Fibroblast of pulmonary artery (primary cell): ENCODE measurements at places on chromosomes 4 and X.
A peak's percentile ranks its signal among the peaks of the same experiment; 100 is the strongest.

- DNase-seq = no peak
Observed at GRCh38 chrX:47629419-47630200, at the start of gene CFP. CFP (minus strand) TSS chrX:47629930; CDS start chrX:47629844, 86 bp downstream.

DNA sequence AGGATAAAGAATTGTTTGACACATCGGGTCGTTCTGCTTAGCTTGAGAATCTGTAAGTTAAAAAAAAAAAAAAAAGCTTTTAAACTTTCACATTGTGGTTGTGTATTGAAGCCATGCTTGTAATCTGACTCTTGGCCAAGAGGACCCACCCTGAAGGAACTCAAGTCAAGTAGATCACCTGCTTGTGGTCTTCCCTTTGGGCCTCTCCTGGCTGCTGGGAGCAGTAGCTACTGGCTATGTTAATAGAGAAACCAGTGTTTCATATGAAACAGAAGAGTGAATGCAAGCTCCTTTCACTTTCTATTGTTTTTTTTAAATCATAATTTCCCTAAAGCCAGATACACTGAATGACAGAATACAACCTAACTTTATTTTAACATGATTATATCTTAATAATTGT lies 402.4 kb upstream of the NDST4 start:
- DNase-seq = no peak

DNA sequence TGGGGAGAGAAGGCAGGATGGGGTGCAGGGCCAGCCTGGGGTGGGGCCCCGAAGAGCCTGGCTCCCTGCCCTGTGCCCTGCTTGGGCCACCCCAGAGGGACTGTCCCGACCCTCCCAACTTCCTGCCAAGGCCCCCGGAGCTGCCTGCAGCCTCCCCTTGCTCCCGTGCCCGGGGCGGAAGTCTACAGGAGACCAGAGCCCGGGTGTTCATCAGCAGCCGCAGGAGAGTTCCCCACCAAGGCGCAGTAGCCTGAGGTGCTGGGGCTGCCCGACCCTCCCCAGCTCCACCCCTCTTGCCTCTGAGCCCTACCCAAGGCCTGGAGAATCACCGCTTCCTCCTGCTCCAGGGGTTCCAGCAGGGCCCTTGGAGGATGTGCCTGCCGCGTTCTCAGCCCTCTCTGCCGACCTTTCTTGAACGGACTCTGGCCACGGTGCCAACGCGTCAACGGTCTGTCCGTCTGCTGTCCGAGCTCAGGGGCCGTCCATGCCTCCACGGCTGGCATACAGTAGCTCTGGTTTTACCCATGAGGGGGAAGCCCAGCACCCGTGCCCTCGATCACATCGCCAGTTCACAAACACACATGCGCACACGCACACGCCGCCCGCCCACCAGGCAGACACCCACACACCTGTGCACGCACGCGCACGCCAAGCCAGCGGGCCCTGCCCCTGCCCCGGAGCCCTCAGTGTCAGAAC lies 36.0 kb upstream of the SPON2 start:
- DNase-seq = peak; percentile 31

- no peak for DNase-seq
Observed at GRCh38 chr4:143374771-143375170, 38.1 kb downstream of the GAB1 start.

DNA sequence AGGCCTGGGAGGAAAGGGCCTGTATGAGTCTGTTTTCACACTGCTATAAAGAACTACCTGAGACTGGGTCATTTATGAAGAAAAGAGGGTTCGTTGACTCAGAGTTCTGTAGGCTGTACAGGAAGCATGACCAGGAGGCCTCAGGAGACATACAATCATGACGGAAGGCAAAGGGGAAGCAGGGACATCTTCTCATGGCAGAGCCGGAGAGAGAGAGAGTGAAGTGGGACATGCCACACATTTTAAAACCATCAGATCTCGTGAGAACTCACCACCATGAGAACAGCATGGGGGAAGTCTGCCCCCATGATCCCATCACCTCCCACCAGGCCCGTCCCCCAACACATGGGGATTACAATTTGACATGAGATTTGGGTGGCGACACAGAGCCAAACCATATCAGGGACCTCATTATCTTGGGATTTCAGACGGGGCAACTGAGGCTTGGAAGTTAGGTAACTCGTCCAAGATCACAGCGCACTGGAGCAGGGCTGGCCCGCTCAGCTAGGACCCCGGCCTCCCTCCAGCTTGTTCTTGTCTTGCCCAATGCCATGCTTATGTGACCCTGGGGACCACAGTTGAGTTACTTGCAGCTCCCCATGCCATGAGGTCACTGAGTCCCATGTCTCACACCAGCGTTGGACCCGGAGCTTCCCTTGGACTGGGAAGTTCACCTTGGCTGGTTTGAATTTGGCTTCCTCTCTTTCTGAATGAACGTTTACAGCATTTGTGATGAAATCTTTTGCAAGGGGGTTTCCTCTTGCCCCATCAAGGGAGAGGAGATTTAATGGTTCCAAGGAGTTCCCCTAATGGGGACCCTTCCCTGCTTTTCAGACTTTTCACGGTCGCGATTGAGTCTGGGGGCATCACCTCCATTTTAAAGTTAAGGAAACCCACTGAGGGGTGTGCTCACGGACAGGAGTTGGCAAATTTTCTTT lies 18.1 kb downstream of the HTRA3 start:
- no peak for DNase-seq

DNA sequence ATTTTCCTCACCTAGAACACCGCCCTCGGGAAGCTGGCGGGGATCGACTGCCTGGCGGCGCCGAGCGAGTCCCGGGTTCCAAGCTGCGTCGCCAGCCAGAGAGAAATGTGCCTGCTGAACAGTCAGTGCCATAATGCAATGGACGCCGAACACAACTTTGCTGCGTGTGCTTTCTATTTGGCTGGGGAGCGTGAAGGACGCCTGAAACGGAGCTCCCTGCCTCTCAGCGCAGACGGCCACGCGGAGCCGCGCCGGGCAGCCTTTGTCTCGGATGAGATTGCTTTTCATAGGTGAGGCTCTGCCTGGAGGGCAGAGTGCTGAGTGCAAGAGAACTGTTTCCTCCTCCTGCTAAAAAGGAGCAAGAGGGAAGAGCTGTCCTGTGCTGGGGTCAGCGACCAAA lies 107.7 kb upstream of the BCOR start:
- no peak for DNase-seq

DNA sequence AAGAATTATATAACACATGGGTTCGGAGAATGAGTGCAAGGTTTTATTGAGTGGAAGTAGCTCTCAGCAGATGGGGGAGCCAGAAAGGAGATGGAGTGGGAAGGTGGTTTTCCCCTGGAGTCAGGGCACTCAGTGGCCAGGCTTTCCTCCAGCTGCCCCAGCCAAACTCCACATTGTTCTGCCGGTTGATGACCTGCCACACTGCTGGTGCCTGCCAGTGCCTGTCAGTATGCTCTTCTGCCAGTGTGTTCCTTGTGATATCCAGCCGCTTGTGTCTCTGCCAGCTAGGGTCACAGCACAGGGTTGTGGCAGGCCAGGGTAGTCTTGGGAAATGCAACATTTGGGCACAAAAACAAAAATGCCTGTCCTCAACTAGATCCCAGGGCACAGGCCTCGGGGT lies 604.8 kb upstream of the TECRL start:
- no peak for DNase-seq

DNA sequence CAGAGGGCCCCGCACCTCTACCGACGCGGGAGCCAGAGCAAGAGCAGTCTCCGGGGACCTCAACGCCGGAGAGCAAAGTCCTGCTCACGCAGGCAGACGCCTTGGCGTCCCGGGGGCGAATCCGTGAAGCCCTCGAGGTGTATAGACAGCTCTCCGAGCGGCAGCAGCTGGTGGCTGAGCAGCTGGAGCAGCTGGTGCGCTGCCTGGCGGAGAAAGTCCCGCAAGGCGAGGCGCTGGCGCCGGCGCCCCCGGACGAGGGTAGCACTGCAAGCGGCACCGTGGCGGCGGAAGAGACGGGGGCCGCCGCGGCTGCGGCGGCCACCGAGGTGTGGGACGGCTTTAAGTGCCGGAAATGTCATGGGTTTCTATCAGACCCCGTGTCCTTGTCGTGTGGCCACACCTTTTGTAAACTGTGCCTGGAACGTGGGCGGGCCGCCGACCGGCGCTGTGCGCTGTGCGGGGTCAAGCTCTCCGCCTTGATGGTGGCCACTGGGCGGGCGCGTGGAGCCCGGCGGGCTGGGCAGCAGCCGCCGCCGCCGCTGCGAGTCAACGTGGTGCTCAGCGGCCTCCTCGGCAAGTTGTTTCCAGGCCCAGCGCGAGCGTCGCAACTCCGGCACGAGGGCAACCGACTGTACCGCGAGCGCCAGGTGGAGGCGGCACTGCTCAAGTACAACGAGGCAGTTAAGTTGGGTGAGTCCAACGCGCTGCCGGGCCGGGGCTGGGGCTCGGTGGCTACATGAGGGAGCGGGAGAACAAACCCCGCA lies 672 bp downstream of the LONRF3 start:
- DNase-seq = peak; percentile 13

- no peak for DNase-seq
Observed at GRCh38 chrX:150063674-150064073, 125.4 kb upstream of the EOLA2 start.

DNA sequence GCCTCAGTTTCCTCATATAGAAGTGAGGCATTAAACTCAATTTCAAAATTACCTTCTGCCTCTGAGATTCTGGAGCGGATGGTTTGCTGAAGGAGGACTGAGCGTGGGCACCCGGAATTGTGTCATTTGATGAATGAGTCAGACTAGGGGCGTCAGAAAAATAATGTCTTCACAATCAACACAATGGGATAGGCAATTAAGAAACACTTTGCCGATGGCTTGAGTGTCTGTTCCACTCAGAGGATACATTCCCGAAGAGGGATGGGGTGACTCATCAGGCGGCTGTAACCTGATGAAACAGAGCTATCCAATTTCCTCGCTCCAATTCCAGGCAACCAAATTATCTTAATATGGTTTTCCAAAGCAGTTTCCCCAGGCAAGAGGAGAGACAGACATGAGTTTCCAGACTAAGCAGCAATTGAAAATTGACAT lies 1.2 kb upstream of the CHRNA9 start:
- peak; percentile 75 for DNase-seq

- peak; percentile 19 for DNase-seq
Observed at GRCh38 chr4:70946939-70947338, 44.8 kb downstream of the MOB1B start.

DNA sequence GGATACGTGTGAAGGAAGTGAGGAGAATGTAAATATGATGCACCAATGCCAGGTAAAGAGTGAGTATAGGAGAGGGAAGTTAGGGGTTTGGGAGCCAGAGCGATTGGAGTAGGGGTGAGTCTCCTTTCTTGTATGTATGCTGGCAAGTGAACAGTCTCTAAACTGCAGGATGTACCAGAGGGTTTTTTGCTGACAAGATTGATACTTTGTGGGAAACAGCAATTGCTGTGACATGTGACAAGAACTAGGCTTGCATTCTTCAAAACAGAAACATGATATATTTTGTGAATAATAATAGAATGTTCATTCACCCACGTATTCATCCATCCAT lies 706 bp downstream of the CHIC1 start:
- peak; percentile 9 for DNase-seq

DNA sequence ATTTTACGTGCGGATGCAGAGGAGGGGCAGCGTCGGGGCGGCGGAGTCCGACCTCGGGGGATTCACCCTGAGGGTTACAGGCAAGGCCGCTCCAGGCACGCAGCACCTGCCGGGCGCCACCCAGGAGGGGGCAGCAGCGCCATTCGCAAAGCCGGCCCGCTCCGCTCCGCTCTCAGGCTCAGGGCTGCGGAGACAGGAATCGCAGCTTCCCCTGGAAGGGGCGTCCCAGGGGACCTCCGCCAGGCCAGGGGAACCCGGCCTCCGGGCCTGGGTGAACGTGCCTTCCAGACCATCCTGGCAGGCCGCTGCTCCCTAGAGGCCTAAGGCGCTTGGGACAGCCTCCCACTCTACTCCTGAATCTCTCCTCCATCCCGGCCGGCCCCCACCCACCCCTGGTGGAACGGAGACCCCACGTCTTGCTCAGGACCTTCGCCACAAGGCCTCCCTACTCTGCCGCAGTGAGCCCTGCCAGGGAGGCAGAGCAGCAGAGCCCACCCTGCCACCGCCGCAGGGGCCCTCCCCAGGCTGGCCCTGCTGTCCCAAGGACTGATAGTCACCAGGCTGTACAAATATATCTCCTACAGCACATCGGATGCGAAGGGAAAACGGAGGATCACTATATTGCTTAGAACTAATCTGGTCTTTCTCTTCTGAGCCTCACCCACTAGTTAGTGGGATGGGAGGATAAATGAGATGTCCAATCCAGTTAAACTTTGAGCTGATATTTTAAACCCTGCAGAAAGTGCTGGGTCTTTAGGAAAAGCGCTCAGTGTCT lies 115.0 kb downstream of the SMIM20 start:
- DNase-seq = peak; percentile 66

GRCh38 chrX:138691186-138691585 lies 20.3 kb downstream of the FGF13 start:
- no peak for DNase-seq

DNA sequence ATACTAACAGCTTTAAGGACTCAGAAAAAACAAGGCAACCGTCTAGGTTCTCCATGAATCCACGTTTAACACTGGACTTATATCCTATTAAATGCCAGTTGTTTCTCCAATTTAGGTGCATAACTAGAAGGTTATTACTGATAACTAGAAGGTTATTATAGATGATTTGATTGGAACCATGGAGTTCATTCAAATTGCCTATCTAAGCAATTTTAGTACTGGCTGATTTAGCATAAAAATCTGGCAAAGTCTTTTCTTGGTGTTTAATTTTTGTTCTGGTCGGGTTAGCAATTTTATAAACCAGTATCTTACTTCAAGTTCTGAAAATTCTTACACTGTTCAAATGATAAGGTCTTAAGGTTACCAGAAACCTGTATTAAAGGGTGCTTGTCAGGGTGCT lies 672.8 kb upstream of the GNPDA2 start:
- no peak for DNase-seq

GRCh38 chr4:176400816-176401461 lies 81.2 kb downstream of the SPCS3 start:
- DNase-seq = peak; percentile 56

GRCh38 chrX:53004811-53005210 lies 43.8 kb upstream of the GPR173 start:
- DNase-seq = peak; percentile 33

DNA sequence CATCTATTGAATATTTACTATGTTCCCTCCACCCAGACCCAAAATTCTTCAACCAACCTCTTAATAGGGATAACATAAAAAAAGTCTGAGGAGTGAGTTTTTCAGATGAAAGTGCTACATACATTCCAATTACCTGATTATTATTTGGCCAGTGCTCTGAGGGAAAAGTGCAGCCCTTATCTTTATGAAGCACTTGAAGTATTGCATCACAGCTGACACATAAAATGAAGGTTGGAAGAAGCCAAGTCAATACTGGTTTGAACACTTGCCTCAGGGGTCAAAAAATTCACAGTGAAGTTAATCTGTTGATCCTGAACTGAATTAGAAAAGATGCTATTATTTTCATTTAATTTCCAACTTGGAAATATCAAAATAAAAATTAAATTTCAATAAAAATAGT lies 498.9 kb downstream of the INPP4B start:
- peak; percentile 39 for DNase-seq

- no peak for DNase-seq
Observed at GRCh38 chr4:180850318-180850940, 1392.8 kb upstream of the TENM3 start.

- DNase-seq = no peak
Observed at GRCh38 chrX:109399831-109400230, 82.1 kb downstream of the GUCY2F start.
